Kasumi-1 (cell line): ENCODE measurements at places on chromosomes 1 and 21.
A peak's percentile ranks its signal among the peaks of the same experiment; 100 is the strongest.

- DNase-seq: peak; percentile 5
Measured at GRCh38 chr1:156752843-156753482, 1.5 kb upstream of the HDGF start.

DNA sequence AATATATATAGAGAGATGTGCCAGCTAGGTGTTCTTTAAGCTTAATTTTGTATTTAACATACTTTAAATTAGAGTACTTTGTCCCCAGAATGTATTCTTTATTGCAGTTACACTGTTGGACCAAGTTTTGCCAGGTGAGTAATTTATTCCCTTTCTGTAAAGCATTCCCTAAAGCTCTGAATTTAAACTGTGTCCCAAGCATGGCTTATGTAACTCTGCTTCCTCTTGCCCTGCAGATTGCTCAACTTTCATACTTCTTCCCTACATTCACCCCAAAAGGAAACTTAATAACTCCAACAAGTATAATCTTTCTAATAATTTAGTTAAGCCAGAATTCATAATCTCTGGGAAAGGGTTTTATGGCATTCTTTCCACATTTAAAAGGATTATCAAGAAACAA lies 5.6 kb downstream of the LYPLAL1 start:
- DNase-seq: peak; percentile 19

DNA sequence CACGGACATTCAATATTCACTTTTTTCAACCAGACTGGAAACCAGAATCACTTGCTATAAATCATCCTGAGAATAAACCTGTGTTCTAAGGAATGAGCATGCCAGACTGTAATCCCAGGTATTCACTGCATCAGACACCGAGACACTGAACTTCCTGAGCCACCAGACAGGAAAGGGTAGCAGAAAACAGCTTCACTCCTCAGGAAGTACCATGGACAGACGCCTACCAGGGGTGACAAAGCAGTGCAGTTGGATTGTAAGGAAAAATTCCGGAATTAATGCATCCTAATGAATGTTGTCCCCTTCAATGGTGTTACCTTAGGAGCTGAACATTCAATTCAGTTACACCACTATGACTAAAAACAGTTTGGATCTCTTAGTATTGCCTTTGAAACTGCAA lies 156.1 kb downstream of the PIGK start:
- DNase-seq: no peak

DNA sequence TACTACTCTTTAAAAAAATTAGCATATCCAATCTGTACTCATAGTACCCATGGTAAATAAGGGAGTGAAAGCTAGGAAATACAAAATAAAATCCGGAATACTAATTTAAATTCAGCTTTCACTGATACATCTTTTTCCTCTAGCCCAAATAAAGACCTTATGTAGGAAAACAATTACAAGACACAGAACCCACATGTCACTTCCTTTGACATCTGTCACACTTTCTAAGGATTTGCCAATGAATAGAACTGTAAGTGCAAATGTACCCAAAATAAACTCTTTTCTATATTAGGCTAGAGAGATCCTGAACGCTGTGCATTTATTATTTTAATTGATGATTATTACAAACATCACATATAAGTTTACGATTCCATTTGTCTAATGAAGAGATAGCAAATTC lies 393.0 kb downstream of the LRRIQ3 start:
- no peak for DNase-seq

- DNase-seq: peak; percentile 12
Measured at GRCh38 chr1:161491472-161491871, 13.8 kb upstream of the FCGR2A start.
